NCI-H2081 (cell line): ENCODE measurements at places on chromosomes 7 and 10.
A peak's percentile ranks its signal among the peaks of the same experiment; 100 is the strongest.

DNA sequence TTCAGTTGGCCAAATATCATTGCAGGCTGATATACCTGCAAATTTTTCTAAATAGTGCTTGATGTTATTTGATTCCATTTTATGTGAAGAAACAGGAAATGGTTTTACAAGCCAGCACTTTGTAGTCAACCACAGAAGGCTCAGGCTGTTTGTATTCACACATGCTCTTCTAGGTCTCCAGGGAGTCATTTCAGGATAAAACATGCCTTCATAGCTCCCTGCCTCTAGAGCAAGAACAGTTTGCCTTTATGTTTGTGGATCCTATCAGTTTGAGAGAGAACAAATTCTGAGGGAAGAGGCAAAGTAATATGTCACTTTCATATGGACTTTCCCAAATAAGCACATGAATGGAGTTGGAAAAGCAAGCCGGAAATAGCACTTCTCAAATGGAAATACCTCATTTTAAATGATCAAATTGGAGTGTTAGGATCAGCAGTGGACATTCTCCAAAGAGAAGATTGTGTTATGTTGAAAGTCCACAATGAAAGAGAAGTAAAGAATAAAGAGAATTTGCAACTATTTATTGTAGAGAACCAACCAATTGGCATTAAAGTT is 277.6 kb downstream of the KCND2 start:
- no peak for DNase-seq

- no peak for DNase-seq
Observed at GRCh38 chr7:5694912-5695726, 86.3 kb downstream of the RNF216 start.

GRCh38 chr10:52316001-52316400 is 1.9 kb downstream of the DKK1 start:
- no peak for DNase-seq

GRCh38 chr10:85641479-85642009 is 725.1 kb downstream of the GRID1 start:
- no peak for DNase-seq

GRCh38 chr7:77337456-77337990 is 78.6 kb downstream of the GSAP start:
- no peak for DNase-seq

DNA sequence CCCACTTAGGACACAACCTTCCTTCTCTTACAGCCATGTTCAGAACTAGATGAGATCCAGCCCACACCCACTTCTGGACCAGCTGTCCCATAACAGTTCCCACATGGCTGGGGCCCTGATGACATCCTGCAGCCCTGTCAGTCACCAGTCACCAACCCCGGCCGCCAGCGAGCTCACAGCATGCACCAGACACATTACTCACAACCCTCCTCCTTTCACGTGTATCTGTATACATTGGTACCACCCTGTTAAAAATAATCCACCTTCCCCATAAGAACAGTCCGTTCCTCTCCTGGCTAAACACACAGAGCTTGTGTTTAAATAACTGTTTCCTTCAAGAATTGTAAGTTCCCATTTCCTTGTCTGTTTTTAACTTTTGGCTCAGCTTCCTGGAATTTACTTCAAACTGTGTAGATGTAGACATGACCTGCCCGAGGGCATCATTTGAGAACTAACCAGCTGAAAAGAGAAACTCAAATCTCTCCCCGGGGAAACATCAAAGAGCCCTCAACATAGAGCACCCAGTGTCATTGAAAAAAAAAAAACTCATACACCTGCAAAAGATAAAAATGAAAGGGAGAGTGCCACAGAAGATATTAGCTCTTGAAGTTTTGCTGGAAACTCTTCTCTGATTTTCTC is 26.0 kb upstream of the PRLHR start:
- DNase-seq, result no peak

DNA sequence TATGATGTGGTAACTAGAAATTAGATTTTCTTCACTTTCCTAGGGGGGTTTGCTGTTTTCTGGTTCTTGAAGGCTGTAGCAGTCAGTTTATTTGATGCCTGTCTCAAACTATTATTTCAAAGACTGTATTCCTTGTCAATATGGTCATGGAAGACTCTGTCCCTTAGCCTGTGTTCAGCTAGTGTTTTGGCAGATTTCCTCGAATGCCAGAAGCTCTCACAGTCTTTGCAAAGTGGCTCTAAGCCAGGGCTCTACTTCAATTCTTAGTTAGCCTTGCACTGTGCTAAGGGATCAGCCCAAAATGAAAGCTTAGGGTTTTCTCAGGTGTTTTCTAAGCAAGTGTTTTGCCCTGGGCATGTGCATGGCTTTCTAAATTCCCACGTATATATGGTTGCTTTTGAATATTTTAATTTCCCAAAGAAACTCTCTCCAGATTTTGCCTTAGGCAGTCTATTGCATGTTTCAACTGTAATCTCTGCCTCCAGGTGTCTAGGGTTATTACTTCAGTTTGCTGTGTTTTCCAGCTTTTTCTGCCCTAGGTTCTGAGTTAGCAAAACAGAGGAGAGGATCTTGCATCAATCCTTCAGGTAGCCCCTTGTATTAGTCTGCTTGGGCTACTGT is 7.2 kb upstream of the C1GALT1 start:
- no peak for DNase-seq

- no peak for DNase-seq
Observed at GRCh38 chr10:44278837-44279324, 106.0 kb downstream of the CXCL12 start.

DNA sequence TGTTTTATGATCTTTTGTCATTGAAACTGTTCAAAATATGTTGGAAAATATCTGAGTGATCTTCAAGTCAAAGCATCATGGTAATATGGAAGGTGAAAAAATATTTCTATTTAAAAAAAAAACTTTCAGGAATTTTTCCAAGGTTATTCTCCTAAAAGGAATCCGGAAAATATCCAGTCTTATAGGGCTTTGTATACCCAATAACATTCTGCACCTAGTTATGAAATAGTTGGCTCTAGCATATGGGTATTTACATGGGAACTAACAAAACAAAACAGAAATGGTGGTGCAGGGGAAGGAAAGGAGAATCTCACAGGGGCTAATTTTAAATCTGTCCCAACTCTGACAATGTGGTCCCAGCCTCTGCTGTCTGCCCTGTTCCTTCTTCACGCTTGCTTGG is 167.1 kb upstream of the RHEB start:
- DNase-seq, result no peak

DNA sequence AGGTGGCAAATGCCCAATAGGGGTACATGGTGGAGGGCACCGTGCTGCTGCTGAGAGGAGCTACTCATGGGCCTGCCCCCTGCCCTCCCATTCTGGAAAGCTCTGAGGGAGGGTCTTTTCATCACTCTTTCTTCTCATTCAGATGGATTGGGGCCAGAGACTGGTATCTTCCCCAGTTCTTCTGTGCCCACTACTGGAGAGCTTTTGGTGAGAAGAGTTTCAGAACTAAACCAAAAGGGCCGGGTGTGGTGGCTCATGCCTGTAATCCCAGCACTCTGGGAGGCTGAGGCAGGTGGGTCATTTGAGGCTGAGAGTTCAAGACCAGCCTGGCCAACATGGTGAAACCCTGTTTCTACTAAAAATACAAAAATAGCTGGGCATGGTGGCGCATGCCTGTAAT is 12.5 kb downstream of the ADRA2A start:
- DNase-seq, result no peak

DNA sequence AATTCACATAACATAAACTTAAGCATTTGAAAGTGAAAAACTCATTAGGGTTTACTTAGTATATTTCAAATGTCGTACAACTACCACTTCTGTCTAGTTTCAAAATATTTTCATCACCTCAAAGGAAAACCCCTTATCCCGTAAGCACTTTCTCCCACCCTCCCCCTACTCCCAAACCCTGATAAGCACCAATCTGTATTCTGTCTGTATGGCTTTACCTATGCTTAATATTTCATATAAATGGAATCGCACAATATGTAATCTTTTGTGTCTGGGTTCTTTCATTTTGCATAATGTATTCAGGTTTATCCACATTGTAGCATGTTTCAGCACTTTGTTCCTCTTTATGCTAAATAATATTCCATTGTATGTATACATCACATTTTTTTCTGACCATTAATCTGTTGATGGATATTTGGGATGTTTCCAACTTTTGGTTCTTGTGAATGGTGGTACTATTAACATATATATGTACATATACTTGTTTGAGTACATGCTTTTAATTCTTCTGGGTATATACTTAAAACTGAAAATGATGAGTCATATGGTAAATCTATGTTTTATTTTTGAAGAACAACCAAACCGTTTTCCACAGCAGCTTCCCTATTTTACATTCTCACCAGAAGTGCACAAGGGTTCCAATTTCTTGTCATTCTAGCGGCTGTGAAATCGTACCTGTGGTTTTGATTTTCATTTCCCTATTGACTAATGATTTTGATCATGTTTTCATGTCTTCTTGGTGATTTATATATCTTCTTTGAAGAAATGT is 6.2 kb upstream of the STARD3NL start:
- no peak for DNase-seq

DNA sequence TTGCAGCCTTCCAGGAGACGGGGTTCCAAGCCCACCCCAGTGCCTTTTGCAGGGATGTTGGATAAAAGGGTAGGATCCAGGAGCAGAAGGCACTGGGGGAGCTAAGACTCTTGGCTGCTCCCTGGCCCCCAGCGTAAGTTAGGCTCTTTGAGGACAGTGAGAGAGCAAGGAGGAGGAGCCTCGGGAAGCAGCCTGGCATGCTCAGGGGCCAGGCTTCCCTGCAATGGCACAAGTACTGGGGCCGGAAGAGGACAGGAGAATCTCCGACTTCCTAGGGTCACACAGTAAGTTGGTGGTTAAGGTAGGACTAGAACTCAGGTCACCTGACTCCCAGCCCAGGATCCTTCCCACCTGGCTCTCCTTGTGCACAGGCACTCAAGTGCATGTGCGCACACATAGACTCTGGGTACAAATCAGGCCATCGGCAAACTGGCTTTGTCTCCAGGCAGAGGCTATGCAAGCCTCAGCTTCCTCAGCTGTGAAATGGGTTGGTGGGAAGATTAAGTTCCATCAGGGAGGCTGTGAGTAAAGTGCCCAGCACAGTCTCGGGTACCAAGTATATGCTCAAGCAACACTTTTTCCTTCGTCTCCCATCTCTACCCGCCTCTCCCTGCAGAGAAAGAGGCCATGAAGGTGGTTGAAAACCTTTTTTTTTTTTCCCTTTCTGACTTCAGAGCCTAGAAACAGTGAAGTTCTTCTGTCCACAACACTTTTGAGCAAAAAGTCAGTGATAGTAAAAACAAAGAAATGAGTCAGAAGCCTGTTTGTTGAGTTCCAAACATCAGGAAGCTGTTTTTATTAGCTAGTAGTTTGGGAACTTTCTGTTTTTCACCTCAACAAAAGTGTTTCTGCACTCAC is 79.1 kb downstream of the NEURL1 start:
- DNase-seq, result no peak

DNA sequence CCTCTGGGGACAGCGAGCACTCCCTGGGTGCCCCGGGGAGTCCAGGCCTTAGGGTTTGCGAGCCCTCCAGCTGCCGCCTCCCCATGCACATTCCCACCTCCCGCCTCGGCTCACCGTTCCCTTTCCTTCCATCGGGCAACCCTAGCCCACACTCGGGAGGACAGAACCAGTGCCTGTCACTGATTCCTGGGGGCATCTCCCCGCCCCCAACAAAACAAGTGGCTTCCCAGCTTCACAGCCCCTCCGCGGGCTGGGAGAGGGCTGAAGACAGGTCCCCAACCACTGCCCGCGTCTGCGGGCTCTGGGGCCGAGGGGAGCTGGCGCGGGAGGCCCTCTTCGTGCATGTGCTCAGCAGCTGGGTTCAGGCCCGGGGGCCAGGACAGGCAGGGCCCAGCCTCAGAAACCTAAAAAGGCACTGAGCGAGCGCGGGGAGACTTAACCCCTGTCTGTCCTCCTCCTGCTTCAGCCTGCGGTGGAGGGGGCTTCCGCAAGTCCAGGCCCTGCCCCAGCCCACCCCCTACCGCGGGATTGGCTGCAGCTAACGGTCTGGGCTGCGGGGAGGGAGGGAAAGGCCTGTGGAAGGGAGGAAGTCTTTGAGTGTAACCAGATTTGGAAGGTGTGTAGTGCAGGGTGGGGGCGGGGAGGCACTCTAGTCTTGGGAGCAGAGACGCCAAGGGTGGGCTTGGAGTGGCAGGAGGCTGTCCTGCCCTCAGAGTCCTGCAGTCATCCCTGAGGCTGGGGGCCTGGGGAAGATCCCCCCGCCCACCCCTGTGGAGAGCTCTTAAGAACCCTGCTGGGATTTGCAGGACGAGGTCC is 1.2 kb downstream of the FLNC start:
- DNase-seq, result no peak

DNA sequence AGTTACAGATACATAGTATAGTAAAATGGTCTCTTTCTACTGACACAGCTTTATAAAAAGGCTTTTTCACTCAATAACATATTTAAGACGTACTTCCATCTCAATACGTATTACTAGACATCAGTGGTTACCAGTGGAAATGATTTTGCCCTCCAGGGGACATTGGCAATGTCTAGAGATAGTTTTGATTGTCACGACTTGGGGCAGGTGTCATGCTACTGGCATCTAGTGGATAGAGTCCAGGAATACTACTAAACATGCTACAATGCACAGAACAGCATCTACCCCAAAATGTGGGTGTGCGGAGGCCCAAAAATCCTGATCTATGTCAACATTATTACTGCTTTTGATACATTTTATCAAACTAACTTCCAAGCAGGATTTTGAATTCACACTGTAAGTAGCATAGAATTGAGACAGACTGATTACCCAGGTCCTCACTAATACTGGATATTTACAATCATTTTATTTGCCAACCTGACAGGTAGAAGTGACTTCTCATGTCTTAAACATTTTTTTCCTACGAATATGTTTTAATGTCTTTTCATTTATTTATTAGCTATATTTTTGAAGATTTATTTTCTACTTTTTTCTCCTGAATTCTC is 53.8 kb downstream of the HGF start:
- peak; percentile 5 for DNase-seq

DNA sequence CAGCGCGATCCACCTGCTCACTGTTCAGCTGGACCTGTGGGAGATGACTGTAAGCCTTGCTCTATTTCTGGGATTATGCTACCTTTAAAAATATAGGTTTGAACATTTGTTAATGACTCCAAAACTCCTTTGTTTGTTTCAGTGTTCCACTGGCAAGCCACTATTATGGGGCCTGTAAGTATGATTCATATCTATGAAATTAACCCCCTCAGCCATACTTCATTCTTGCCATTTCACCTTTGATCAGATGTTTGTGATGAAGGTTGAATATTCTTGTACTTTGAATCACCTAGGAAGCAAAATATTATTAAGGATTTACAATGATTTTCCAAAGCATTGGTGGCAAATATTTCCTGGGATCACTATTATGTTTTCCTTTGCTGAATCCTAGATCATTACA is 23.9 kb upstream of the TFAM start:
- no peak for DNase-seq

DNA sequence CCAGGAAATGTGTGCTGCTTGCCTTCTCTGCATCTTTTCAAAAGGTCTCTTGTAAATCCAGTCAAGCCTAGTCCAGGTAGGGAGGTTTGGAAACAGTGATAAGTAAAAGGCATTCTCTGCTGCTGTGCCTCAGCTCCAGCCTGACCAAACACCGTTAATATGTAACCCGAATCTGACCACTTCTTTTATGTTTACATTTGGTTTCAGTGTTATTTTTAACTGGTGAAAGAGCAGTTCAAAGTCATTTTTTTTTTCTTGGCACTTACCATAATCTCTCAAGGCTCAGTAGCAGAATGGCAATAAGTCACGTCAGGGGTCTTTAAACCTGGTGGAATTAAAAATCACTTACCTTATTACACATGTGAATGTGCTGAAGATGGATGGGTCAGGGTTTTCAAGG is 216.8 kb downstream of the PTEN start:
- no peak for DNase-seq

GRCh38 chr7:94396596-94396995 is 1.9 kb downstream of the COL1A2 start:
- peak; percentile 65 for DNase-seq

- no peak for DNase-seq
Observed at GRCh38 chr7:151428378-151429236, 11.3 kb downstream of the CRYGN start.

GRCh38 chr7:101669307-101669706 is 40.2 kb upstream of the MYL10 start:
- DNase-seq, result no peak
